ENCODE measurements at places on chromosomes 1 and 21. TPM values are rescaled to one million over a fixed set of nuclear protein-coding genes. Genes with fewer than 3 reads are reported as not detected.

VPS26C gene
- total RNA-seq, result 56.2 TPM

RUNX3 gene
- 15.6 TPM for total RNA-seq

GPR161 gene
- total RNA-seq, result 1.0 TPM

CLCA1 gene
- 0.11 TPM for total RNA-seq

CYP4A22 gene
- total RNA-seq, result 0.13 TPM

GPR3 gene
- total RNA-seq, result 1.1 TPM

LRRC39 gene
- total RNA-seq, result 0.91 TPM

KLHDC9 gene
- 12.3 TPM for total RNA-seq

MTF2 gene
- 20.2 TPM for total RNA-seq

SELE gene
- total RNA-seq, result 0.76 TPM

DOCK7 gene
- 19.4 TPM for total RNA-seq

AMY2B gene
- total RNA-seq, result 19.0 TPM

TMEM125 gene
- total RNA-seq, result 247 TPM

NHLH1 gene
- not detected for total RNA-seq

SELENON gene
- total RNA-seq, result 22.0 TPM

- H3K4me3 ChIP-seq, result no peak overlapping the region
- peak overlapping the region; percentile 85 for H3K27ac ChIP-seq
- H3K4me1 ChIP-seq, result peaks cover 23% of the 10 kb centered on the region
- H3K27me3 ChIP-seq, result no peaks in the 10 kb centered on the region
- DNase-seq, result no peak
These were observed 904 bp upstream of the RPL22 start for GRCh38 chr1:6200188-6200809.

- H3K4me1 ChIP-seq, result peaks cover 30% of the 10 kb centered on the region
- H3K27ac ChIP-seq, result peak within 1 kb of the TSS; percentile 82
- H3K4me3 ChIP-seq, result peak within 1 kb of the TSS; percentile 76
- peak; percentile 98 for DNase-seq
- H3K27me3 ChIP-seq, result peaks cover 5% of the 10 kb centered on the region
- H3K36me3 ChIP-seq, result no peaks in the 10 kb centered on the region
These were observed at the start of gene PTPRU for GRCh38 chr1:29235955-29236711. PTPRU (plus strand) TSS chr1:29236522; CDS start chr1:29236645, 123 bp downstream.

- DNase-seq, result no peak
- no peaks in the 10 kb centered on the region for H3K36me3 ChIP-seq
- no peak overlapping the region for H3K27ac ChIP-seq
- peaks cover 29% of the 10 kb centered on the region for H3K4me1 ChIP-seq
These were observed 42.0 kb downstream of the ACOT7 start for GRCh38 chr1:6351480-6352137.

DNA sequence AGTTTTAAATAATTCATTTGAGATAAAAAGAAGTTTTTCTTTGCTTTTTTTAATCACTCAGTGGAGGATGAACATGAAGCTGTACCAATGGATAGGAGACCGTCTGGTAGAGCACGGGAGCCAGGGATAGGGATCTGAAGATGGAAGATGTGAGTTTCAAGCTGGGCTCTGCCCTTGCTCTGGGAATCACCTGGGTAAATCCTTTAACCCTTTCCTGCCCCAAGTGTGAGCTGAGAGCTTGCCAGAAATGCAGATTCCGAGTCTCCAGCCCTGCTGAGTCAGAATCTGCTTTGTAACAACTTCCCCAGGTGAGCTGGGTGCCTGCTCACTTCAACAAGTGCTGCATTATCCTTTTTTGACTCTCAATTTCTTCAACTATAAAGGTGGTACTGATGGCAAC, 44.1 kb downstream of the ERG start:
- no peak overlapping the region for H3K4me3 ChIP-seq
- H3K36me3 ChIP-seq, result no peaks in the 10 kb centered on the region
- H3K4me1 ChIP-seq, result no peaks in the 10 kb centered on the region
- no peak overlapping the region for H3K27ac ChIP-seq
- no peaks in the 10 kb centered on the region for H3K27me3 ChIP-seq

DNA sequence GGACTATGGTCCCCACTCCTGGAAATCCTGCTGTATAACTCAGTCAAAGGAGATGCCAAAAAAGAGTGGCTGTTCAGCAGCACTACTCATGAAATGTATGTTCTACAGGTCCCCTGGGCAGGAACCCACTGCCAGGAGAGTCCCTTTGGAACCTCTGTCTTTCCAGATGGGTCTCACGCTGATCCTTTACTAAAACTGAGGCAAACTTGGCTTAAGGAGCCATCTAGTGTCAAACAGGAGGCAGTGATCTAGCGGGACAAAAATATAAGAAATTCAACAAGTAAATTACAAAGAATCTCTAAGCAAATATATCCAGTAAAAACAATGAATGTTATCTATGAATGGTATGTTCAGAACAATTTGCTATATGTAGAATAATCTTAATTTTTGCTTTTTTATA, 80.5 kb upstream of the PRMT6 start:
- H3K27me3 ChIP-seq, result no peaks in the 10 kb centered on the region
- no peaks in the 10 kb centered on the region for H3K36me3 ChIP-seq
- no peak overlapping the region for H3K27ac ChIP-seq
- no peaks in the 10 kb centered on the region for H3K4me1 ChIP-seq
- no peak for DNase-seq
- H3K4me3 ChIP-seq, result no peak overlapping the region

- no peaks in the 10 kb centered on the region for H3K36me3 ChIP-seq
- no peak for DNase-seq
- peaks cover 11% of the 10 kb centered on the region for H3K4me1 ChIP-seq
- H3K27me3 ChIP-seq, result no peaks in the 10 kb centered on the region
- peak overlapping the region; percentile 58 for H3K27ac ChIP-seq
- H3K4me3 ChIP-seq, result no peak overlapping the region
These were observed 210.1 kb downstream of the FGGY start for GRCh38 chr1:59506952-59507351.

GRCh38 chr1:233721004-233721595, 107.2 kb downstream of the KCNK1 start:
- no peaks in the 10 kb centered on the region for H3K36me3 ChIP-seq
- H3K27ac ChIP-seq, result no peak overlapping the region
- DNase-seq, result no peak
- no peak overlapping the region for H3K4me3 ChIP-seq
- H3K4me1 ChIP-seq, result no peaks in the 10 kb centered on the region

DNA sequence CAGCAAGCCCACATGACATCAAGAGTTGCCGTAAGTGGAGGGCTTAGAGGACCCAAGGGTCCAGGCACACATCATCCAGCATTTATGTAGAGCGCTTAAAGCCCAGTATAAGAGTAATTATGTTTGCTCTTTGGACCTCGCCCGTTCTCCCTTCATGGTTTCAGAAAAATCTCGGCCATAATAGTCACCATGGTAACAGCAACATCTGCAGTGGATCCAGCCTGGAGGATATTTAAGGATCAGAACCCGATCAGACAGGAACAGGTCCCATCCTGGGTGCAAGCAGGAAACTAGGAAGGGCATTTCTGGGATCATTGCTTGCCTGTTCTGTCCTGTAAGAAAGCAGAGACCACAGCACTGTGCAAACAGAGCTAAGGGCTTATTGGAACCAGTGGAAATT, 89.9 kb upstream of the KAZN start:
- H3K4me1 ChIP-seq, result no peaks in the 10 kb centered on the region
- no peaks in the 10 kb centered on the region for H3K36me3 ChIP-seq

- H3K4me3 ChIP-seq, result no peak overlapping the region
- H3K36me3 ChIP-seq, result no peaks in the 10 kb centered on the region
- peak; percentile 76 for DNase-seq
- H3K27ac ChIP-seq, result no peak overlapping the region
- H3K4me1 ChIP-seq, result no peaks in the 10 kb centered on the region
These were observed 120.2 kb downstream of the NR5A2 start for GRCh38 chr1:200147742-200148141.

- peaks cover 21% of the 10 kb centered on the region for H3K36me3 ChIP-seq
- no peak overlapping the region for H3K4me3 ChIP-seq
- no peak for DNase-seq
- no peak overlapping the region for H3K27ac ChIP-seq
- no peaks in the 10 kb centered on the region for H3K4me1 ChIP-seq
These were observed 21.7 kb downstream of the ZBTB37 start for GRCh38 chr1:173889885-173890284.

DNA sequence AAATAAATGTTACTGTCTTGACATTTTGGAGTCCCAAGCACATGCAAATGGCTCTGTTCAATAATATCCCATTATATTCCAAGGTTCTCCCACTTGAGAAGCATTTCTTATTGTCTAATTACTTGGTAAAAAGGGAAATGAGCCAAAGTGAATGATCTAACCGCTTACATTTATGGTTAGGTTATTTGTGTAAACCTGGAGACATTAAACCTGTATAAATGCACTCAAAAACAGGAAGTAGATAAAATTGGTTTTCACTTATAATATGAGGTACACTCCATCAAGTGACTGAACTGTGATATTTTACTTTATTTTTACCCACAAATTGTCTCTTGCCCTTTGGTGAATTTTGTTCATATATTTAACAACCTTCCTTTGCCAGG, 26.8 kb downstream of the KIF1B start:
- H3K27me3 ChIP-seq, result no peaks in the 10 kb centered on the region
- peaks cover 11% of the 10 kb centered on the region for H3K36me3 ChIP-seq
- peaks cover 4% of the 10 kb centered on the region for H3K4me1 ChIP-seq
- DNase-seq, result no peak

DNA sequence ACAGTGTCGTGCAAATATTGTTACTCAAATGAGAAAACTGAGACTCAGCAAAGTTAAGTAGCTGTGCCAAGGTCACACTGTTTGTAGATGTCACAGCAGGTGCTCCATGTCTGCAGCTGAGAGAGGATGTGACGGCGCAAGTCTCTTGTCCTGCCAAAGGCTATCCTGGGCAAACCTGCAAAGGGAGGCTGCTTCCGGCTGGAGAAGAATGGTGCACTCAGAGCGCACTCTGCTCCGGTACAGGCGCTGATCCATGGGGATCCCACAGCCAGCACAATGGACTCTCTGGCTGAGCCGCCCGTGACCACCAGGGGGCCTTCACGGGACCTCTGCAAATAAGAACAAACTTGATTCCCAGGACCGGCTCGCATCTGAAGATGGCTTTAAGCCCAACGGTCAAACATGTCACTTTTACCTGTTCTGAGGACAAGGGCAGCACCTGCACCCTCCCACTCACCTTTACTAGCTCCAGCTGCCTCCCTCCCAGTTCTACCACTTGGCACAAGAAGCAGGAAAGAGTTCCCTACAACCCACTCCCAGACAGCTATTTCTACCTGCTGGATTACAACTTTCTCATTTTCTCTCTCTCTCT, 21.9 kb downstream of the RD3 start:
- no peaks in the 10 kb centered on the region for H3K27me3 ChIP-seq
- H3K27ac ChIP-seq, result no peak overlapping the region
- peak; percentile 81 for DNase-seq
- H3K4me3 ChIP-seq, result no peak overlapping the region
- no peaks in the 10 kb centered on the region for H3K4me1 ChIP-seq

- H3K27ac ChIP-seq, result no peak overlapping the region
- H3K36me3 ChIP-seq, result peaks cover 18% of the 10 kb centered on the region
- DNase-seq, result no peak
- no peak overlapping the region for H3K4me3 ChIP-seq
- H3K4me1 ChIP-seq, result no peaks in the 10 kb centered on the region
These were observed 9.5 kb upstream of the YRDC start for GRCh38 chr1:37817481-37817880.

DNA sequence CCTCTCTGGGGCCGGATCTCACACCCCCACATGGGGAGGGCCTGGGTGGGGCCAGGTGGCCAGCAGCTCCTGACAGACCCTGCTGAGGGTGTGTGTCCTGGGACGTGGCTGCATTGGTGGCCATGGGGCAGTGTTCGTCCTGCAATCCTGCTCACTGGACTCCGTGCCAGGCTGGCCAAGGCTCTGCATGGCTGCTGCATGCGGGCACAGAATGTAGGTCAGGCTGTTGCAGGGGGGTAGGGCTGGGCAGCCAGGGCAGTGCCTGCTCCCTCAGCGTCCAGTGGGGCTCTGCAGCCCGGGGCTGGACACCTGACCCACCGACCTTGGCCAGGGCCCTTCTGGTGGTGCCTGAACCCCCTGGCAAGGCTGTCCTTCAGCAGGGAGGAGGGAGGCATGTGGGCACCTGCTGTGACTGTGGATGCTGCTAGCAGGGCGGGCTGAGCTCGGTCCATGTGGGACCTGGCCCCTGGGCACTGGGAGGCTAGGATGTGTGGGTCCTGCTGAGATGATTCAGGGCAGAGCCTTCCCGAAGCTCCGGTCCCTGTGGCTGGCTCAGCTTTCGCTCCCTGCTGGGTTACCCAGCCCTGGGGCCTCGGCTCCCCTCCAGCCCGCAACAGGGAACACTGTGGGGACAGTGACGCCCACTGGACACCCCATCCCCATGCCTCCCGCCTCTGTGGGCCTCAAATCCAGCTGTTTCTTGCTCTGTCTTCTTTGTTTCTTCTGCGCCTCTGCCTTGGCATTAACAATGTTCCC, 14.9 kb upstream of the PLCH2 start:
- H3K4me1 ChIP-seq, result no peaks in the 10 kb centered on the region
- no peak overlapping the region for H3K4me3 ChIP-seq
- no peak overlapping the region for H3K27ac ChIP-seq
- no peak for DNase-seq
- H3K36me3 ChIP-seq, result no peaks in the 10 kb centered on the region

GRCh38 chr1:64687725-64688327, 57.0 kb upstream of the RAVER2 start:
- H3K4me3 ChIP-seq, result no peak overlapping the region
- no peaks in the 10 kb centered on the region for H3K36me3 ChIP-seq
- H3K27me3 ChIP-seq, result no peaks in the 10 kb centered on the region
- no peak for DNase-seq
- H3K4me1 ChIP-seq, result peaks cover 20% of the 10 kb centered on the region

DNA sequence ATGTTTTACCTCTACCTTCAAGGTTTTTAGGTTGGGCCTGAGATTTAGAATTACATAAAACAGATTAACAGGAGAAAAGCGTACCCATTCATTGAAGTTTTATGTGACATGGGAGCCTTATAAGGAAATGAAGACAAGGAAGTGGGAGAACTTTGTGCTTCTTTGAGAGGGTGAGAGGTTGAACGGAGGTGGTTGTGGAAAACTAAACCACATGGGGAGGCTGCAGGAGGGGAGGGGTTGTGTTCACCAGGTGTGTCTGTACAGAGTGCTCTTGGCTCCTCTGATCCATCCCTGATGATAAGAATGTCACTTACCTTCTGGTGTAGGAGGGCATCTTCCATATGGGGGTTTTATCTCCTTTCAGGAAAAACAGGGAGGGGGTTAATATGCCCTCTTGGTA, 2.7 kb downstream of the SLX9 start:
- H3K36me3 ChIP-seq, result peaks cover 20% of the 10 kb centered on the region
- no peak for DNase-seq

DNA sequence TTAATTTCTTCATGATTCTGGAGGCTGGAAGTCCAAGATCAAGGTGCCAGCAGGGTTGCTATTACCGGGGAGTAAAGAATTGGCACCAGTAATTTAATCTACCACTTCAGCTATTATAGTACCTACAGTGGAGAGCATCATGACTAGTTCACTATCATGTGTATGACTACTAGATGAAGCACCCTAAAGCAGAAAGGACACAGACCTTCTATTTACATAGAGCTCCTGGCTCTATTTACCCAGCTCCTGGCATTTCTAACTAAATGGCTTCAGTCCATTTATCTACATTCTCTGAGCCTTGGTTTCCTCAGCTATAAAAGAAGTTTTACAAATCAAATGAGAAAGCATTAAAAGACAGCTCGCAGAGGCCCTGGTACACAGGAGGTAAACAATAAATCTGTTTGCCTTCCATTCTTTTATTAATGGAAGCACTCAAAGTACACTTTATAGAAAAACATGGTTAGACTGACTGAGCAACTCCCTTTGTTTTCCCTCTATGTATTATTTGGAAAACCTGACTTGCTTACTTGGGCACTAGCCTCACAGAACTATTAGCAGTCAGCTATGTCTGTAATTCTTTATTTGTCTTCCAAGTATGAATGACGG, 203.0 kb downstream of the SLC35F3 start:
- H3K27ac ChIP-seq, result no peak overlapping the region
- DNase-seq, result no peak
- H3K4me3 ChIP-seq, result no peak overlapping the region
- H3K27me3 ChIP-seq, result no peaks in the 10 kb centered on the region
- no peaks in the 10 kb centered on the region for H3K4me1 ChIP-seq

Measured in upper lobe of left lung (tissue), 6 donors.